ENCODE measurements at places on chromosomes 16 and 17. TPM values are rescaled to one million over a fixed set of nuclear protein-coding genes. Genes with fewer than 3 reads are reported as not detected.
A peak's percentile ranks its signal among the peaks of the same experiment; 100 is the strongest.

- peaks cover 19% of the 10 kb centered on the region for H3K36me3 ChIP-seq
- DNase-seq: no peak
- peak overlapping the region; percentile 68 for H3K4me3 ChIP-seq
- no peak overlapping the region for H3K27ac ChIP-seq
These were observed 698 bp downstream of the UBE2G1 start for GRCh38 chr17:4365628-4366326.

Gene KIF2B
- not detected for total RNA-seq

GRCh38 chr17:21676281-21677111 is 15.8 kb upstream of the KCNJ18 start:
- peaks cover 4% of the 10 kb centered on the region for H3K27me3 ChIP-seq
- no peak for DNase-seq
- no peak overlapping the region for H3K27ac ChIP-seq
- no peak overlapping the region for H3K4me3 ChIP-seq

DNA sequence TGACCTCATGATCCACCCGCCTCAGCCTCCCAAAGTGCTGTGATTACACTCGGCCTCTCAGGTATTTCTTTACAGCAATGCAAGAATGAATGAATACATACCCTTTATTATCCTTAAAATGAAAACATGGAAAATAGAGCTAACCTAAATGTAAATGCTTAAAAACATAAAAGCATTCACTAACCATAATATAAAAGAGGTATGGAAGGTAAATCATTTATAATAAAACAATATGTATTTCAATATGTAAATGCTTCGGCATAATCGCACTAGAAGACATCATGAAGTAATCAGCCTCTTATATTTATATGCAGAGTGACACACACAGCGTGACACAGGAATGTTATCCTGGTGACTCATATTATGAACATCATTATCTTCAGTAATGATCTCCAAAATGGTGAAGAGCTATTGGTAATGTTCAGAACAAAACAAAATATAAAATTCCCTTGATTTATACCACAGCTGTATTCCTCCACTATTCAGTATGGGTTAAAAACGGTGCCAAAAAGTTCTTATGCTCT is 53.9 kb downstream of the AIPL1 start:
- H3K4me3 ChIP-seq: no peak overlapping the region
- H3K4me1 ChIP-seq: no peaks in the 10 kb centered on the region
- H3K27ac ChIP-seq: no peak overlapping the region
- no peak for DNase-seq
- H3K27me3 ChIP-seq: peaks cover 48% of the 10 kb centered on the region

Gene GNG13
- total RNA-seq: not detected

DNA sequence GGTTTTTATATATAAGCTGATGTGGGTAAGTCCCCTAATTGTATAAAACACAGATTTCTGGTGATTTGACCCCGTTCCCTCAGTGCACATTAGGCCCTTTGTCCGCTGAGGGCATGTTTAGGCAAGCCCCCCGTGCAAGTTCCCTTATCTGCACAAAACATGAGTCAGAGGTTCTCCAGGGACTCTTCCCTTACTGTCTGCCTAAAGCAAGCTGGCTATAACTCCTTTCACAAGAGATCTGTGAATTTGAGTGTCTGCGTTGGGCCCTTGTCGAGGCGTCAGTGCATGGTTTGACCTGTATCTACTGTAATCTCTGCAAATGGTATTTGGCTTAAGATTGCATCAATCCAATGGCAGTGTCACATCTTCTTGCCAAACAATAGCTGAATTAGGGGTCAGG is 712.8 kb downstream of the CDH8 start:
- H3K27me3 ChIP-seq: no peaks in the 10 kb centered on the region
- no peaks in the 10 kb centered on the region for H3K36me3 ChIP-seq
- no peaks in the 10 kb centered on the region for H3K4me1 ChIP-seq
- H3K27ac ChIP-seq: no peak overlapping the region
- no peak for DNase-seq
- no peak overlapping the region for H3K4me3 ChIP-seq

Gene C16orf89
- total RNA-seq: not detected
